ENCODE measurements at places on chromosomes 16 and 17. TPM values are rescaled to one million over a fixed set of nuclear protein-coding genes. Genes with fewer than 3 reads are reported as not detected.

GRCh38 chr17:76095943-76096342, 7.6 kb downstream of the EXOC7 start:
- no peak overlapping the region for H3K4me3 ChIP-seq
- H3K4me1 ChIP-seq: peaks cover 8% of the 10 kb centered on the region
- DNase-seq: no peak
- no peaks in the 10 kb centered on the region for H3K27me3 ChIP-seq
- no peak overlapping the region for H3K27ac ChIP-seq
- peaks cover 4% of the 10 kb centered on the region for H3K36me3 ChIP-seq

DNA sequence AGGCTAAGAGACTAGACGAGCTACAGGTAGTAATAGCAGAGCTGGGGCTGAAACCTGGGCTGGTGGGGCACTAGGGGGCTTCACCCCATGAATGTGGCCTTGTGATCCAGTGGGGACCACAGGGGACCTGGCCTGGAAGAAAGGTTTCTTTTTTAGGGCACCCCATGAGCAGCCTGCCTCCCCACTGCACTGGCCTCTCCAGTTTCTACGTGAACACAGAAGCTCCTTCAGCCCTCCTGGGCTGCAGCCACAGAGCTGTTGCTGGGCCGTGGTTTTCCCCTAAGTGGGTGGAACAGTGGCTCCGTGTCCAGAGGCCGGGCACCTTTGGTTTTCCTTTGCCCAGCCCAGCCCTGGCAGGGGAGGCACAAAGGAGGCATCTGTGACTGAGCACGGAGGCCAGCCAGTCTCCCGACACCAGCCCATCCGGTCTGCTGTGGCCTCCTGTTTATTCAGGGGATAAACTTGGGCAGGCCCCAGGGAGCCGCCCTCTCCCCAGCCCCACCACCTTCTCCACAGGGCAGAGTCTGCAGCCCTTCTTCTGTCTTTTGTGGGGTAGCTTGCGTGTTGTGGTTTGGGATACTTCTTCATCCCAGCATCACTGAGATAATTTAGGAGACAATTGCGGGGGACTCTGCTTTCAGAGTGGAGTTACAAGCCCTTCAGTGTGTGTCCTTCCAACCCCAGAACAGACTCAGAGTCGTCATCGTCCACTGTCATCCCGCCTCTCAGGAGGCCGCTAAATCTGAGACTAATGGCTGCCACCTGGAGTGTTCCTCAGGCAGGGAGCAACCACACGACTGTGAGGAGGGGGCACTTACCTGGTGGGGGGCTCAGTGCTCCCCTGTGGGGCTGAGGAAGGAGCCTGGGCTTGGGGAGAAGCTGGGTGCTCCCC, 85.3 kb downstream of the RAB11FIP4 start:
- H3K36me3 ChIP-seq: no peaks in the 10 kb centered on the region
- no peak overlapping the region for H3K27ac ChIP-seq
- no peak for DNase-seq
- no peaks in the 10 kb centered on the region for H3K27me3 ChIP-seq
- H3K4me1 ChIP-seq: no peaks in the 10 kb centered on the region
- H3K4me3 ChIP-seq: no peak overlapping the region

GRCh38 chr16:86052926-86053325, 154.0 kb downstream of the IRF8 start:
- no peak overlapping the region for H3K4me3 ChIP-seq
- H3K4me1 ChIP-seq: peaks cover 7% of the 10 kb centered on the region
- peaks cover 19% of the 10 kb centered on the region for H3K27me3 ChIP-seq
- no peaks in the 10 kb centered on the region for H3K36me3 ChIP-seq
- no peak overlapping the region for H3K27ac ChIP-seq

The FZD2 gene
- total RNA-seq: 0.34 TPM

The RAMP2 gene
- not detected for total RNA-seq
